ENCODE measurements at places on chromosomes 7 and 10.
A peak's percentile ranks its signal among the peaks of the same experiment; 100 is the strongest.

DNA sequence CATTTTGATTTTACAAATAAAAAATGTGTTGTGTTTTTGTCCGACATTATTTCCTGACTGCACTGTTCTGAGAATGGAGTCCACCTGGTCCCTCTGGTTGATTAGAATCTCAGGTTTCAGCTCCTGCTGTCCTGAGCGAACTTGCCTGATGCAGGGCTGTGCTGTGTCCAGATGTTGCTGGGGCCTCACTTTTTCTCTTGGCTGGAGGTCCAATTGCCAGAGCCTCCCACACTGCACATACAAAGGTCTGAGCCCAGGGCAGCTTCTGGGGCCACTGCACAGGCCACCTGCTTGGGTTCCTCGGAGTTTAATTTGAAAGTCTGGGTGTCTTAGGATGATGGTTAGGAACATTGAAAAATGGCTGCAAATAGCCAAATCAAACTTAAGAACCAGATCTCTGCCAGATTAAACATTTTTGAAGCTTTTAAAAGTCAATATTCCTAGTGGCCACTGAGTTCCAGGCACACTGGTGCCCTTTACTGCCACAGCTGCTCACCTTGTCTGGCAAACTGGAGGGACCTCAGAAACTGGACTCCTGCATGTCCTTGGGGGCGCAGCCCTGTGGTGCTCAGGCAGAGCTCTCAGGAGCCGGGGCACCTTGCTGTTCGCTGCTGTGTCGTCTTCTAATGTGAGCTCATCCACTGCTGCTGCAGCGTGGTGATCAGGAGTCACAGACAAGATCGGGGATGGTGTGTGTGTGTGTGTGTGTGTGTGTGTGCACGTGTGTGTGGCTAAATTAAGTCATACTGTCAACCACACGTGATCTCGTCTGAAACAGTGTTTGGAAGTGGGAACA is 75.0 kb downstream of the WDR37 start:
- peak; percentile 21 for DNase-seq

GRCh38 chr7:17042211-17042610 is 160.4 kb upstream of the AGR3 start:
- DNase-seq = no peak

GRCh38 chr7:100641860-100642533 is 645 bp upstream of the TFR2 start:
- DNase-seq = no peak

DNA sequence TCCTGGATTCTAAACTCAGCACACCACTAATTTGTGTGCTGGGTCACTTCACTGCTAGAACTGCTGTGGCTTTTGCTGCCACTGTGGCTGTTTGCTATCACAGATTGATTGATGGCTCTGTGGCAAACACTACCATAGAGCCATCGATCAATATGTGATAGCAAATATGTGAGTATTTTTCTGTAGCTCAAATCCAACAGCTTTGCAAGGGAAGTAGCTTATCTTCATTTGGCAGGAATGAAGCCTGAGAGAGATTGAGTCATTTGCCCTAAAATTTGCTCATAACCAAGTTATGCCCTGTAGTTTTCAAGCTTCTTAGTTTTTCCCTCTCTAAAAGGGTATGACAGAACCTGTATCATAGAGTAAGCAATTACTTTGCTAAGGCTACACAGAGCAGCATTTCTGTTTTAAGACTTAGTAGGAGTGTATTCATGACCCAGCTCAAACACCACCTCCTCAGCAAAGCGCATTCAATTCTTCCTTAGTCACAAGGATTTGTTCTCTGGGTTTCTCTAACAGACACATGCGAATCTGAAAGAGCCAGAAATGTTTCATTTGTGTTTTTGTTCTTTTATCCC is 43.1 kb downstream of the MINPP1 start:
- DNase-seq = no peak

- no peak for DNase-seq
These were observed 38.2 kb downstream of the CDH23 start for GRCh38 chr10:71434760-71435394.
